Foreskin fibroblast (primary cell): ENCODE measurements at places on chromosomes 5 and 9.

DNA sequence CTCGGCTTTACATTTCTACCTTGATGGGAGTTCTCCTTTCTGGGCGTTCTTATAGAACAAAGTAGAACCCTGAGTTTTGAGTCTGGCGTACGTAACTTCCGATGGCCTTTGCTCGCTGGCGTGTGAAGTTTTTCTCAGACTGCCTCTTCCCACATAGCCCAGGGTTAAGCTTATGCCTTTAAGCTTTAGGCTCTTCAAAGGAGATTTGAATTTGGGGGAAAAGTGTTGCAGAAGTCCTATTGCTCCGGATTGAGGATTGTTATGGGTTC, 13.7 kb upstream of the FBP2 start:
- DNase-seq = no peak

- no peak for DNase-seq
These were observed 122.8 kb upstream of the EGFLAM start for GRCh38 chr5:38135486-38136039.

- no peak for DNase-seq
These were observed 66.6 kb downstream of the ZNF474 start for GRCh38 chr5:122195802-122196394.

GRCh38 chr9:38389313-38389712, 3.2 kb upstream of the ALDH1B1 start:
- DNase-seq = no peak

DNA sequence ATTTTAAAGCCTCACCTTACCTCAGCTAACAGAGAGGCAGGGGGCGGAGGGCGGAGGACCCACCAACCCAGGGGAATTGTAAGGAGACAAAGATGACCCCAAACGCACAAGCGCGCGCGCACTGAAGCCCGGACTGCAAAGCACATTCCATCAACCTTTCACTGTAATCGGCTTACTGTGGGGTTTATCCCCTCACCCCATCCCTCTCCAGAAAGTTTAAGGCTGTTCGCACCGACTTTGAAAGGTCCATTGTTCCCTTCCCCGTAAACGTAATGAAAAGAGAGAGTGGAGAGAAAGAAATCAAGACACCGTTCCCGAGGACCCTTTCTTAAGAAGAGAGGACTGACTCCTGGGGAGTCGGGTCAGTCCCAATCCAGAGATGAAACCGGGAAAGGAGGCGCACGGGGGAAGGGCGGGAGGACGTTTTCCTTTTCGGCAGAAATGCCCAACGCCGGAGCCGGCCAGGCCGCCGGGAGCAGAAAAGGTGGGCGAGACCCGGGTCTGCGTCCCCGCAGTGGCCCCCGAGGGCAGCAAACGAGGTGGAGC, 464 bp downstream of the CEMIP2 start:
- DNase-seq = peak; percentile 16

DNA sequence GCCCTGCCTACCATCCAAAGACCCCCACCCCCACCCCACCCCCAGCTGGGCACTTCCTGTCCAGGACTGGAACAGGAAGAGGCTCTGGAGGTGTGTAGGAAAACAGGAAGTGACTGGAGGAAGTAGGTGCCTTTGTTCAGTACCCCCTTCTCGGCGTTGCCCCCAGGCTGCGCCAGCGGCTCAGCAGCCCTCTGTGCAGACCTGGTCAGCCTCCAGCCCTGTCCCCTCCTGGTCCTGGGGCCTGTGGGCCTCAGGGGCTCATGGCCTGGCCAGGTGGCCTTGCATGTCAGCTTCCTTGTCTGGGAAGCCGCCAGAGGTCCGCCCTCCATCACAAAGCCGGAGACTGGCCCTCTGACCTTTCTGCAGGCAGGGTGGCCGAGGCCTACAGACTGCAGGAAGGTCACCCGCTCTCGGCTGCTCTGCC, 26.0 kb downstream of the FLT4 start:
- DNase-seq = no peak

DNA sequence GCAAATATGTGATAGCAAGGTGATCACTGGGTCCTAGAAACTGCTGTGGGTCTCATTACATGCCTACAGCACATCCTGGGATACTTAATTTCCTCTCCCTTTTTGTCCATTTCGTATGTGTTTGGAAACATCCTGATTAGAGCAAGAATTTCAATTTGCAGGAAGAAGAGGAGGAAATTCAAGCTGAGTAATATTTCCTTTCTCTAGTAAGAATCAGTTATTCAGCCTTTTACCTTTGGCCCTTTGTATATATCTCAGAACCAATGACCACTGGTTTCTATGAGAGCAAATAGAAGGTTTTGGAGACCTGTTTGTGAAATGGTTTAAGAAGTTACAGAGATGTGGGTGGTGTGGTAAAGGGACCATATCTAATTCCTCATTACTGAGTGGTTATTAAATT, 171.6 kb downstream of the RMI1 start:
- DNase-seq = no peak

DNA sequence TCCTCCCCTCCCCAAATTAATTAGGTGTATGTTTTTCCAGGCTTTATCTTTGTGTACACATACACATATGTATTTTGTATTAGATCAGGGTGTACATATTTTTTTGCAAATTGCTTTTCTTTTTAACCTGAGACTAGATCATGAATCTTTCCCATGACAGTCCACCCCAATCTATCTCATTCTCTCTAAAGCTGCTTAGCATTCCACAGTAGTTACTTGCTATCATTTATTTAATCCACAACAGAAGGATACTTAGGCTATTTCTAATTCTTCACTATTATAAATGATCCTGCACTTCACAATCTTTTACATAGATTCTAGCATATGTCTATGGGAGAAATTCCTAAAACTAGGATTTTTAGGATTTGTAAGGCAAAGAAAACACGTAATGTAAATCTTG, 43.9 kb downstream of the SH3RF2 start:
- DNase-seq = no peak

GRCh38 chr5:16654647-16655334, 38.0 kb upstream of the RETREG1 start:
- no peak for DNase-seq

DNA sequence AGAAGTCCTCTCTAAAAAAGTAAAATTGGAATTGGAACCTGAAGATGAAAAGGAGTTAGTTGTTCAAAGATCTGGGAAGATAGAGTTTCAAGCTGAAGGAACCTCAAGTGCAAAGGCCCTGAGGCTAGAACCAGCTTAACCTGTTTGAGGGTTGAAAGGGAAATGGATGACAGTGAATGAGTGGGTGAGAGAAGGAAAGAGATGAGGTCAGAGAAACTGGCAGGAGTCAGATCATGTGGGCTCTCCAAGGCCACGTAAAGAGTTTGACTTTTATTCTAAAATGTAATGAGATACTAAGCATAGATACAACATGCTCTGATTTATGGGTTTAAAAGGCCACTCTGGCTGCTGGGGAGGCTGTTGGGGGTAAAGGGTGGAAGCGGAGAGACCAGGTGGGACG, 2.5 kb upstream of the RAD23B start:
- DNase-seq = peak; percentile 30

- no peak for DNase-seq
These were observed 169.4 kb upstream of the TMEM161B start for GRCh38 chr5:88438006-88438405.

DNA sequence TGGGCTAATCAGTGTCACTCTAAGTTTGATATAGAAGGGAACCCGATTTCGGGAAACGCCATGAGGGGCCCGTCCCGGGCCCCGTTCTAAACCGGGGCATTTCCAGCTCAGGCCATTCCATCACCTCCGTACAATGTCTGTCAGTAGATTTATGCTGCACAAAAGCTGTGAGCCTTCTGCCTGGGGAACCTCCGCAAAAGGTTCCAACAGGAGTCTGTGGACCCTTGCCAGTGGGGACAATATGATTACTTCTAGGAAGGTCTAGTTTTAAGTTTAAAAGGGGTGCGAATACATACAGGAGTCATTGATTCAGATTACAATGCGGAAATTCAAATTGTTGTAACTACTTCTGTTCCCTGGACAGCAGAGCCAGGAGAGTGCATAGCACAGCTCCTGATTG, 57.6 kb downstream of the RAPGEF1 start:
- DNase-seq = no peak

- DNase-seq = no peak
These were observed 1020.4 kb upstream of the WWC1 start for GRCh38 chr5:167271081-167271480.

DNA sequence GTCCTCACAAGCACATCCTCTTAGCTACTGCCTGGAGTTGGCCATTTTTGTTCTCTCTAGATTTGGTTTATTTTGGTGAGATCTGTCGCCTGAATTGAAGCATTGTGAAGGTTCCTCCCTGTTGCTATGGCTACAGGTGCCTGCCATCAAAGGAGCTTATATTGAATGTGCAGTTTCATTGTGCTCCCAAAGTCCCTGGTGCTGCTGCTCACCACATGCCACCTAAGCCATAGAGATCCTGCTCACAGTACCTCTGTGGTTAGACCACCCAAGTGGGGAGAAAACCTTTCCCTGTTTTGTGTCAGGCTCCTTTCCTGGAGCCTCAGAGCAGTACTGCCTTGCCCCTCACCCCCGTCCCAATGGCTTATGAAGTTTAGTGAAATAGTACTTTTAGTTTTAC, 383.4 kb downstream of the TMEM38B start:
- DNase-seq = no peak

DNA sequence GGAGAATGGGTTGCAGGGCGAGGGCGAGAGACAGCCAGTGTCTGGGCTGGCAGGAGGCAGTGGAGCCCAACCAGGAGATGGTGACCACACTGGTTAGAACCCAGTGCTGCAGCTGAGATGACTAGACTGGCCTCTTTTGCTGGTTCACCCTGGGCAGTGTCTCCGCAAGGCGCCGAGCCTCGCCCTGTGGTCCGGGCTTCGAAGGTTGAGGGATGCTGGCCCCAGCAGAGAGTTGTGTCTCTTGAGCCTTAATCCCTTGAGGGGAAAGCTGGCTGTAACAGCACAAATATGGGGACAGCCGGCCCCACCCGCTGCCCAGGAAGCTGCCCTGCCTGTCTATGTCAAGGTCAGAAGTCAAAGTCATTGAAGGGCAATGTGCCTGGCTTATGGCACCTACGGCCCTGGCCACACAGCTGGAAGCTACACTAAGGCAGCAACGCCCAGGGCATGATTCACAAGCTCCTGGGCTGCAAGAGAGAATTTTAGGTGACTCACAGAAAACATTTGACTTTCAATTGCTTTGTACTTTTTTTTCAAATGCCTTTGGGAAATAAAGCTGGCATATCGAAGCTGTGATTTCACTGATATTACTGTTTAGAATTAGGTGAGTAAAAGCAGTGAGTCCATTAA, 33.3 kb downstream of the NKX2-5 start:
- DNase-seq = peak; percentile 86

DNA sequence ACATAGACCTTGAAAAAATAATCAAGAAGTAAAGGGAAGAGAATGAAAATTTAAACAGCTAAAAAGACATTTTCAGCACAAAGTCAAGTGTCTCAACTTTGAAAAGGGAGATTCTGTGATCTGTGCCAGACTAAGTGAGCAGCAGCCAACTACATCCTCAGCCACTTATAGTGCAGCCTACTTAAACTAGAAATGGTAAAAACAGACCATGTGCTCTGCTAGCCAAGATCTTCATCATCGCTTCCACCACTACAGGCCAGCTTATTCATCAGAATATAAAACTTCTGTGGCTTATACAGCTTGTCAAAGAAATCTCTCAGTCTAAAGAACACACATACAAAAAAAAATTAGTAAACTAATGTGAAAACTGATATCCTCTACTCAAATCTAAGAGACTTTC, 63.5 kb downstream of the CEMIP2 start:
- no peak for DNase-seq

DNA sequence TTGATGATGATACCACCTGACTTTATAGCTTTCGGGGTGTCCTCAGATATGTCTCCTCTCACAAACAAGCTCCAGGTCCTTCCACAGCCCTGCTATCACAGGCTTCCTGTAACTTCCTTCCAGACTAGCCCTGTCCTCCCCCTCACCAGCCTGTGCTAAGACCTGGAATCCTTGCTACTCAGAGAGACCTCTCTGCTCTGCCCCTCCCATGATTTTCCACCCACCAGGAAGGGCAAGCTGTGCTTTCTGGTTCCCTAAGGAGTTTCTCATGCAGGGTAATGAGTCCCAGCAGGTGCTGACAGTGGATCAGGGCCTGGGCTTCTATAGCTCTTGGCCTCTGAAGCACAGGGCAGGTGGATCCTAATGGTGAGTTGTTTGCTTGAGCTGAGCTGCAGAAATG, 86.9 kb downstream of the AOPEP start:
- DNase-seq = no peak

DNA sequence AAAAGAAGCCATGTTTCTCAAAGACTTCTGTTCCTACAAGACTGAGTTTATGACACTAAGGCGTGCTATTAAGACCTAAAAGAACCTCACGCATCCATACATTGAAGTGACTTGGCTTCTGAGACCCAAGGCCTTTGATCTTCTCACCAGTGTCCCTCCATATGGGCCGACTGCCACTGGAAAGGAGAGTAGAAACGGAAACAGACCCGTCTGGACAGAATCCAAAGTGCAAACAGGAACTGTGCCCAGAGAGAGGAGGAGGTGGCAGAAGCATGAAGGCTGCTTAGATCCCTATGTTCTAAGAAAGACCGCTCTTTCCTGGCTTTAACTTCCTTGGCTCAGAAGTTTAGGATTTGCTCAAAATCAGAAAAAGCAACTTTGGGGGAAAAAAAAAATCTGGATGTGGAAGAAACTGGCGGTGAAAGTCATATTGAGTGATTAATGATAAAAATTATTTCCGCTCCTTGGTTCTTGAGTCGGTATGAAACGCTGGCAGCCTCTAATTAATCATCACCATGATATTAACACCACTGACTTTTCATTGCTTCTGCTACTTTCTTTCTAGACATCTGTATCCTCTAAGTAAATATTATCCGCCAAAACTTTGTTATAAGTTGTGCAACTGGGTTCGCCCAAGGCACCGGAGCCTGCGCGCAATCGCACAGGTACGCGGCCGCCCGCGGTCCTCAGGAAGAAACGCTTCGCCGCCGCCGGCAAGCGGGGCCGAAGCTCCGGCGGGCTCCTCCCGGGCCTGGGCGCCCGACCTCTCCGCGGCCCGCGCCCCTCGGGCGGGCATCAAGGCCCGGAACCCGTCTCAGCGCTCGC, 726 bp downstream of the DAP start:
- peak; percentile 81 for DNase-seq

GRCh38 chr9:127611899-127612790, at the start of gene STXBP1:
TSS of gene STXBP1 (plus strand) at chr9:127612277. CDS start at chr9:127612404, 127 bp downstream.
- peak; percentile 78 for DNase-seq

DNA sequence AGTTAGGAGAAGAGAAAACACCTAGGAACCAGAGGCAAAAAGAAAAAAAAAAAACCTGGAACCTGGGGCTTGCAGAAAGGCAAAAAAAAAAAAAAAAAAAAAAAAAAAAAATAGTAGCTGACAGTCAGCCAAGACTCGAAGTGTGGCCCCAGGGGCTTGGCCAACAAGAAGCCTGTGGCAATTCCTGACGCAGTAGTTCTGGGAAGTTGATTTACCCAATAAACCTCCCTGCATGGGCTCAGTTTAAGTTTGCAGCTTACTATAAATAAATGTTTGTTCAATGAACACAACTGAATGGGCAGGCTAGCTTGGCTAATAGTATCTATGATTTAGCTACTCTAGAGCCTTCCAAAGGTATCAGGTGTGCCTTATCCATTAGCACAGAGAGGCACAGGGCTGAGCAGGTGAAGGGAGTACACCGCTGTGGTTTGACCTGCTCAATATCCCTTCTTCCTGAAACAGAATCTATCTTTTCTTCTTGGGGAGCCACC, 21.3 kb upstream of the GLRX start:
- no peak for DNase-seq
